ENCODE measurements at places on chromosomes 4 and X.

DNA sequence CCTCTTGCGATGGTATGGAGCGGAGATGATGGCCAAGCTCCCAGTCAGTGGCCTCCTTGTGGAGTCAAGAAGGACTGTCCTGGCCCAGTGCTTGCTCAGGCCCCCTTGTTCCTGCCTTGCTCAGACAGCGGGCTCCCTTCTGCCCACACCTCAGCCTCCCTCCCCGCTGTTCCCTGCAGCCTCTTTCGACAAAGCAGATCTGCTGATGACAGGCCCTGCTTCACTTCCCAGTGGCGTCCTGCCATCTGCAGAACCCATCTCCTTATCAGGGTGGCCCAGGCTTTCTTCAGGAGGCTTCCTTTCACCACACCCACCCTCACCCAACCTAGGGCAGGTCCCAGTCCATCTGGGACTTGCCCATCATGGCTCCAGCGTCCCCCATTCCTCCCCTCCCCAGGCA lies 80.0 kb downstream of the CLDN34 start:
- no peak for DNase-seq

DNA sequence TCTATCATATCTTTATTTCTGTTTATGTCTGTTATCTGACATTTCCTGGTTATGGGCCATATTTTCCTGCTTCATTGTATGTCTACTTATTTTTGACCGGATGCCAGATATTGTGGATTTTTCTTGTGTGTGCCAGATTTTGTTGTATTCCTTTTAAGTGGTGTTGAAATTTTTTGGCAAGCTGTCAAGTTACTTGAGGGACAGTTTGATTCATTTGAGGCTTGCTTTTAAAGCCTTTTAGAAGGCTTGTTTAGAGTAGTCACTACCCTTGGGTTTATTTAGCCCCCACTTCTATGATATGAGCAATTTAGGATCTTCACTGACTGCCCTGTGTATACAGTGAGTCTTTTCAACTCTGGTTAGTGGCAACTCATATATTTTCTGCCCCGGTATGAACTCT lies 29.2 kb upstream of the NPY2R start:
- DNase-seq = no peak

GRCh38 chrX:125398959-125399440 lies 79.3 kb downstream of the TEX13C start:
- DNase-seq = no peak

- DNase-seq = no peak
These were observed 387.9 kb upstream of the RPS6KA3 start for GRCh38 chrX:20654596-20655106.

DNA sequence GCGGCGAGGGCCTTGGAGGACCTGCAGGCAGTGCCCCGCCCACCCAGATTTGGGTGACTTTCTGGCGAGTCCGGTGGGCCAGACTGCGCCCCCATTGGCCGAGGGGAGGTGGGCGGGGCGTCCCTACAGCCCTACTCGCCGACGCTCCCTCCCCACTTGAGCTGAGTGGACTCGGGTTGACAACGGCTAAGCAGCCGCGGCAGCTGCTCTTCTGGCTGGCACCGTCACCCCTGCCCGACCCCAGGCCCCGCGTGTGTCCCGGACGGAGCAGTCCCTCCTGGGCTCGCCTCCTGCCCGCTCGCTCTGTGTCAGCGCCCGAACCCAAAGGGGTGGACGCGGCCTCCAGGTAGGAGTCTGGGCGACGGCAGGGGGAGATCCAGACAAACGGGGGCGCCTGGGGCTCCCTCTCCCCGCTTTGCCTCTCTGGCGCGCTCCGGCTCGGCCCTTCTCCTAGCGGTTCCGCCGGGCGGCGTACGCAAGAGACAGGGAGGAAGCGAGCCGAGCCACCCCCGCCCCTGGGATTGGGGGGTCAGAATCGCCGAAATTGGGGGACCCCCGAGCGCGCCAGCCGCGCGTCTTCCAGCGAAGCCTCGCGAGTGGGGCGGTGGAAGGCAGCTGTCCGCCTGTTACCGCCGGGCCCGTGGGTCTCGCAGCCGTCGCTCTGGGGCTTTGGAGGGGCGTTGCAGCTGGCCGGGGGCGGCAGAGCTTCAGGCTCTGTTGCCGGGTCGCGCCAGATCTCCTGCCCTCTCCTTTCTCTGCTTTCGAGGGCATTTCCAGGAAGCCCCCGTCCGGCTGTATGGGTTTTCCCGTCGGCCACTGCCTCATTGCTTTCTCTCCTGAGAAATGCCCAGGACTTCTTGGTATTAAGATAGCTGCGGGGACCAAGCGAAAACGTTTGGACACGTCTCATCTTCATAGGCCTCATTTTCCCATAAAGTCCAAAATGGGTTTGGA lies 46.3 kb downstream of the STARD8 start:
- peak; percentile 87 for DNase-seq

- DNase-seq = no peak
These were observed 80.3 kb upstream of the LSM6 start for GRCh38 chr4:146095091-146095690.

GRCh38 chr4:21753084-21753760 lies 195.3 kb downstream of the KCNIP4 start:
- no peak for DNase-seq

DNA sequence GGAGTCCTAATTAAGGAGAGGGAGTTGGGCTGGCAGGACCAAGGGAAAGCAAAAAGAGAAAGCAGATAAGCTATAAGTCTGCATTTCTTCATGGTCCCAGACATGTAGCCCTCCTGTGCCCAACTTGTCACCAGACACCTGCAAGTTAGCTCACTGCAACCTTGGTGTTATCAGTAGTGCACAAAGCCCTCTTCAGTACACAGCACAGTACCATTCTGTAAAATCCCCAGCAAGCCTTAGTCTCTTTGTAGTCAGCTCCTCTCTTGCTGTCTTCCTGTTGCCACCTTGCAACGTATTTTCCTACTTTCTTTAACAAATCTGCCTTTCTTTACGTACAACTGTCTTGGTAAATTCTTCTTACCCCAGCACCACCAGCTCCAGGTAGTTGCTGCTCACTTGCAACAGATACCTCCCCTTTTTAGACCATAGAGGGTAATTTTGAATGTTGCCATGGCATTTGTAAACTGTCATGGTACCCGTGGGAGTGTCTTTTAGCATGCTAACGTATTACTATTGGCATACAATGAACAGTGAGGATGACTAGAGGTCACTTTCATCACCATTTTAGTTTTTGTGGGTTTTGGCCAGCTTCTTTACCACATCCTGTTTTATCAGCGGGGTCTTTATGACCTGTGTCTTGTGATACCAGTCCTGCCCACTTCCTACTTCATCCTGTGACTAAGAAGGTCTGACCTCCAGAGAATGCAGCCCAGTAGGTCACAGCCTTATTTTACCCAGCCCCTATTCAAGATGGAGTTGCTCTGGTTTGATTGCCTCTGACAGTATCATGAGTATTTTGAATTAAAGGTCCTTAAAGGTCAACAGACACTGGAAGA lies 28.3 kb upstream of the AP1S2 start:
- DNase-seq = no peak

DNA sequence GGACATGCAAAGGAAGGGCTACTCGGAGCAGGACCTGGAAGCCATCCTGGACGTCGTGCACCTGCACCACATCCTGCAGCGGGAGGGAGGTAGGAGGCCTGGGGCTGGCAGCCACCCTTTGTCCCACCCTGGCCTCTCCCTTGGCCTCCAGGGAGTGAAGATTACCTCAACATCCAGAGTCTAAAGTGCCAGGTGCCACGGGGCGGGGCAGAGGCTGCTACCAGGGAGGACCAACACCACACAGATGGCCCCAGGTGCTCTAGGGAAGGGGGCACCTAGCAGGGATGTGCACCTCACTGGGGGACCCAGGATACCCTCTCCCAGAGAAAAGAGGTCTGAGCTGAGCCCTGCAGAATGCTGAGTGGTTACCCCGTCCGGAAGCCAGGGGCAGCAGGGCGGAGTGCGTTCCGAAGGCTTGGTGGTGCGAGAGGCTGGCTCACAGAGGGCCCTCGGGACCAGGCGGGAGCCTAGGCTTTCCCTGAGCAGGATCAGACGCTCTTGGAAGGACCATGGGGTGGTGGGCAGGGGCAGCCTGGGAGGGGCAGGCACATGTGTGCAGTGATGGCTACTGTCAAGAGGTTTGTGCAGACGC lies 16.1 kb downstream of the ABCD1 start:
- no peak for DNase-seq

GRCh38 chr4:124203613-124204238 lies 508.8 kb downstream of the ANKRD50 start:
- no peak for DNase-seq

- DNase-seq = no peak
These were observed 112.2 kb downstream of the AKAP4 start for GRCh38 chrX:50088645-50089044.

Measured in left ventricle myocardium superior (tissue), 1 donor.